ENCODE measurements at places on chromosomes 5 and 9.

GRCh38 chr5:10602031-10602806 lies 38.3 kb downstream of the ANKRD33B start:
- DNase-seq = no peak

GRCh38 chr9:118563677-118564076 lies 805.6 kb downstream of the BRINP1 start:
- DNase-seq = no peak

- no peak for DNase-seq
Measured at GRCh38 chr9:95078939-95079338, 238.6 kb downstream of the FANCC start.

- DNase-seq = no peak
Measured at GRCh38 chr5:52853650-52854049, 65.9 kb downstream of the ITGA1 start.

DNA sequence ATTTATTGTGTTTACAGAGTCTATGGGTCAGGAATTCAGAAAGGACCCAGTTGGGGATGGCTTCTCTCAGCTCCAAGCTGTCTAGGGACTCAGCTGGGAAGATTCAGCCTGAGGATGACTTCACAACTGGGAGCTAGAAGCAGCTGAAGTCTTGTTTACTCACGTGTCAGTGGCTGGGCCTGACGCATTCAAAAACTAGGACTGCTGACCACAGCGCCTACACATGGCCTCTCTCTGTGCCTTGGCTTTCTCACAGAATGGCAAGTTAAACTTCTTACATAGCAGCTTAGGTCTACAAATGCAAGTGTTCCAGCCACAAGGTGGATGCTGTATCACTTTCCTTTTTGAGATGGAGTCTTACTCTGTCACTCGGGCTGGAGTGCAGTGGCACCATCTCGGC lies 16.3 kb upstream of the PPP2CA start:
- DNase-seq = no peak

GRCh38 chr5:166992874-166993722 lies 1298.3 kb upstream of the WWC1 start:
- no peak for DNase-seq

GRCh38 chr9:74576176-74576575 lies 79.0 kb downstream of the RORB start:
- no peak for DNase-seq

DNA sequence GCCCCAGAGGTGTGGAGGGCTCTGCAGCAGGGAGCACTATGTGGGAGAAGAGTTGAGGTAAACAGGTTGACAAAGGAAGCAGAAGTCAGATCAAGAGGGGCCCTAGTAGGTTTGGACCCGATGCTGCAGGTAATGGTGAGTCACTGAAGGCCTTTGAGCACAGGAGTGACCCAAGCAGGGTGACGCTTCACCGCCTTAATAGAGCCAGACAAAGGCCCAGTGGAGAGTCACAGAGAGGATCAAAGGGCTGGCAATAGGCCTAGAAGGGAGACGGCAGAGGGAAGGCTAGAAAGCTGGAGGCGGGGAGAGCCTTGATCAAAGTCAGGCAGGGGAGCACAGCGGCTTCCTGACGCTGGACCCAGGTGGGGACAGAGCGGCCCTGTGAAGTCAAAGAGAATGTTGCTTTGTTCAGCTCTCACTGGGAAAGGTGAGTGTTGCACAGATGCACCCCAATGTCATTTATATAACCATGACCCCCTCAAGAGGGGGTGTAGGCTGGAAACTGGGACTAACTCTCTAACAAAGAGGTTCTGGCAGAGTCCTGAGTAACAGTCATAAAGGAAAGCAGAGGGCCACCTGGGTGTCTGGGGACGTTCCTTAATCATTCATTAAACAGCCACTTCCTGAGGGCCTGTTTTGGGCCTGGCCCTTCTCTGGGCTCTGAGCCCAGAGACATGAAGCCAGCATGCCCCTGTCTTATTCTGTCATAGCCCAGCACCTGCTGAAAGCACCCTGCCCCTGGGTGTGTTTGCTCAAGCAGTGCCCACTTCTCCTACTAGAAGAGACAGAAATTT lies 9.8 kb upstream of the CPLX2 start:
- no peak for DNase-seq

DNA sequence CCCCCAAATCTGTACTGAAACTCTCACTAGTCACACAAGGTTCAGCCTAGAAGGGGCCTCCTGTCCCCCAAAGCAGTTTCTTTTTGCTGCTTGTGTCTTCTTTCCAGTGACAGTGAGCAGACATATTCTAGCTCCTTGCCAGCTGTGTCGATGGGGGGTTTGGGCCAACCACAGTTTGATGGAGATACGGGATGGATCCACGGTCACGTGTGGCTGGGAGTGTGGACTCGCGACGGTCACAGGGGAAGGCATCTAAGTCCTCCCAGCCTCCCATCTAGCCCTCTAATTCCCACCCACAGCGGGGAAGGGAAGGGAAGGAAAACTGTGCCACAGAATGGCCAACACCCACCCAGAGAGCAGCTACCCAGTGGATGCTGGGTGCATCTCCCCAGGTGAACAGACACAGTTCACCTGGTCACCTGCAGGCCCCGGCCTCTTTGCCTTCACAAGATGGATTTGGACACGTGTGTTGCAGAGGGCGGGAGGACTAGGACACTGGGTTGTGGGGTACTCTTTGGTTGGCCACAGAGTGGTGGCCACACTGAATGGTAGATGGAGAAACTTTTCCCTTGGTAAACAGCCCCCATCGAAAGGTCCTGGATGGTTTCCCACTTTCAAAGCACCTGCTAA lies 54.4 kb downstream of the CRB2 start:
- no peak for DNase-seq

GRCh38 chr9:76023715-76024195 lies 133.3 kb downstream of the PCSK5 start:
- no peak for DNase-seq

DNA sequence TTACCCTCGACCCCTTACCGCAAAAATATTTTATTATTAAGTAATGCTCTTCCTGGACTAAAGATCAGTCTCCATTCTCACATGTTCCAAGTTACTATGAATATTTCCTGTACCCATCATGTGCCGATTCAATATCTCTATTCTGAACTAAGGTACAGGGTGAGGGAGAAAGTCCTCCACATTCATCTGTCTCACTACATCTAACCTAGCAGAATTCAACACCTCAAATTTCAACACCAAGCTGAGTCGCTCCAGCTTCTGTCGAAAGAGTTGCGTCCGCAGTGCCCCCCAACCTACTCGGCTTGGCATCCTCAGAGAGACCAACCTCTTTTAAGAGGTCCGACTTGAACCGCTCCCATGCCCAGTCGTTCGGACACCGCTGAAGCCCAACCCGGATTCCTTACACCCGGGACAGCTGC lies 1.0 kb downstream of the CERT1 start:
- DNase-seq = no peak

DNA sequence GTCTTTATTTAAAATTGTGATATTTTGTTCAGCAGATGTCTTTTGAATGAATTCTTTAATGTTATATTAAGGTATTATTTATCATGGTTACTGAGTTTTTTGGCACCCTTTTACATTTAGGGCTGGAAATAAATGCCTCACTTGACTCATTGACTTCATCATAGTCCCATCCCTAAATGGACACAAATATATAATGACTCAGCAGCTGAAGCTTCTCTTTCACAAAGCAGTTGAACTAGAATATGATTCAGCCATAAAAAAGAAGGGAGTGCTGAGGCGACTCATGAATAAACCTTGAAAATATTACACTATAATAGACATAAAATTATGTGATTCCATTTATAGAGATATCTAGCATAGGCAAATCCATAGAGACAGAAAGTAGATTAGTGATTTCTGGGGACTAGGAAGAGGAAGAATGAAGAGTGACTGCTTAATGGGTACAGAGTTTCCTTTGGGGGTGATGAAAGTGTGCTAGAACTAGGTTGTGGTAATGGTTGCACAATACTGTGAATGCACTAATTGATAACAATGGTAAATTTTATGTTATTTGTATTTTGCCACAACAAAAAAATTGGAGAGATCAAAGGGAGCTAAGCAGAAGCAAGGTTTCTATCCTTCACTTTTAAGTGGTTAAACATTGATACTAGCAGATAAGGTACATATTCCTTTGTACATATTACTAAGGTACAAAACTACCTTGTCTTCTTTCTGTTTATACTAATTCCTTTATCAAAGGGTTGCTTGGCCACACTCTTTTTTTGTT lies 449.6 kb downstream of the NTRK2 start:
- no peak for DNase-seq

DNA sequence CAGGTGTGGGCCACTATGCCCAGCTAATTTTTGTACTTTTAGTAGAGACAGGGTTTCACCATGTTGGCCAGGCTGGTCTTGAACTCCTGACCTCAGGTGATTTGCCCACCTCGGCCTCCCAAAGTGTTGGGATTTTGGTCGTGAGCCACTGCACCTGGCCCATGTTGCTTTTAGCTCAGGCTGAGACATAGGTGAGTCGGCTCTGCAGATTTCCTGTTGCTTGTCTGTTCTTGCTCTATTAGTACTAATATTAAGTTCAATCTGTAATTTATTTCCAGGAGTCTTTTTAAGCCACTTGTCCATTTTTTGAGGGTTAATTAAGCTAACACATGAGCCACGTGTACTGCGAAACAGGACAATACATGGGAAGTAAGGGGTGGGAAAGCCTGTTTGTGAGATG lies 21.4 kb upstream of the BASP1 start:
- DNase-seq = no peak

DNA sequence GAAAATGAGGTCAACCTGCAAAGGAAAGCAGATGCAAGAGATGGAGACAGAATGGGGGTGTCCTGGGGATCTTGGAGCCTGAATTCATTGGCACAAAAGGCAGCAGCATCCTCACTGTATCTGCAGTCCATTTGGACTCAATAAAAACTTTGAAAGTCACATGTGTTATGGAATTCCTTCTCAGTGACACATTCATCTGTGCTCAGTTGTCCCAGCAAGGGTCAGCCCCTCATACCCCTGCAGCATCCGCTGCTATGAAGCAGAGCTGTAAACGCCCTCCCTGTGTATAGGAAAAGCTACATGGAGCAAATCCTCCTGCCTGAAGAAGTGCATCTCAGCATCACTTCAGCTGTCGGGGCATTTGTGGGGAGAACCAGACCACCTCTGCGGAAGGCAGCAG lies 14.5 kb upstream of the RARS1 start:
- DNase-seq = no peak

DNA sequence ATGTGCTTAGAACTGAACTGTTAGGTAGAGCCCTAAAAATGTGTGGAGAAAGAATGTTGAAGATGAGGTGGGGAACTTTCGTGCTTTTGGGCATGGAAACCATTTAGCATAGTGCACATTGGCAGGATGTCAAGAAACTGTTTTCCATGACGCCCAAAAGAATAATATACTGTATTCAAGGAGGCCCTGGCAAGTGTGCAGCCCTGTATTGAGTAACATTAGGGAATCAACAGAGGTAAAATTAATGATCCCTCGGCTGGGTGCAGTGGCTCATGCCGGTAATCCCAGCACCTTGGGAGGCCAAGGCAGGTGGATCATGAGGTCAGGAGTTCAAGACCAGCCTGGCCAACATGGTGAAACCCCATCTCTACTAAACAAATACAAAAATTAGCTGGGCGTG lies 20.9 kb upstream of the PLIN2 start:
- DNase-seq = no peak

DNA sequence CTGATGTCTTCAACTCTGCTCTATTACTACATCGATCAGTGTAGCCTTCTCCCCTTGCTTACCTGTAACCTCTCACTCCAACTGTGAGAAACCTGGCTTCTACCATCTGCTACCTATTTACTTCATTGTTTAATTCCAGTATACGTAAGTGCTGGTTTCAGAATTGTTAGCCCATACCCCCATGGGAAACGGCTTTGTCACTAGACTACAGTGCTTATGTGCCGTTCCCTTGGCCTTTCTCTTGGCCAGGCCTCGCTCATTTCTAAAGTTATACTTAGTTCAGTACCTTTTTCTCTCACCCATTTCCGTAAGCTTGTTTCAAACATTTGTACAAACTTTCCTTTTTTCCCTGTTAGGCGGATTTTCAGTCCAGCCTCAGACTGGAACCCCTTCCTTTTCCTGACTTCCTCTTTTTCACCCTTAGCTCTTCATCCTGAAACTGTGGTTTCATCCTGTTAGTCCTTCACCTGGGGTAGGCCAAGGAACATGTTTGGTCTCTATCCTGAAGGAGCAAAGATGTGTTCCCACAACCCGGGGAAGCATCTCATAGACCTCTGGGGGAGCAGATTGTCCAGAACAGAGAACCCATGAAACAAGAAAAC lies 21.7 kb downstream of the ALG2 start:
- no peak for DNase-seq

DNA sequence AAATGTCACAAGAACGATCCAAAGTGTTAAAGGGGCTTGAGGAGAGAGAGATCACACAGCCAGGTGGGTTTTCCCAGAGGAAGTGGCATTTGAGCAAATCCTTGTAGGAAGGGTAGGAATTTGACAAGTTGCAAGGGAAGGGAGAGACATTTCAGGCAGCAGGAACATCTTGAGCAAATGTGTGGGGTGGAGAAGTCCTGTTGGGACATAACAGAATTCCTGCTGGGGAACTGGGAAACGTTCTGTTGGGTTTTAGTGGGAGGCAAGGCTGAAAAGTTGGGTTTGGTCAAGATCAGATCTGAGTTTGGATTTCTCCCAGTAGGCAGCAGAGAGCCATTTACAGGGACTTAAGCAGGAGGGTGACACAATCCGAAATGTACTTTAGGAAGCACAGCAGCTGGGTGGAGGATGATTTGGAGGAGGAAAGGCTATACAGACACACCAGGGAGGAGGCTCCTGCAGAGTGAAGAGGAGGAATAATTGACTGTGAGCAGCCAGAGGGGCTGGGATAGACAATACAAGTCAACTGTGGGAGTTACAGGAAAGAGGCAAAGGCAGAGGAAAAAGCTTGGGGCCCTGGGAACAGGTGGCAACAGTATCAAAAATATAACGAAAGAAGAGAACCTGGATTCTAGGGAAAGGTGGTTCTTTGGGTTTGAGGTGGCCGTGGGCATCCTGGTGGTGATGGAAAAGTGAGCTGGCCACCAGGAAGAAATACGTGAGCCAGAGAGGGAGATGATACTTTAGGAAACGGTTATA lies 3.1 kb upstream of the ZSWIM6 start:
- no peak for DNase-seq

DNA sequence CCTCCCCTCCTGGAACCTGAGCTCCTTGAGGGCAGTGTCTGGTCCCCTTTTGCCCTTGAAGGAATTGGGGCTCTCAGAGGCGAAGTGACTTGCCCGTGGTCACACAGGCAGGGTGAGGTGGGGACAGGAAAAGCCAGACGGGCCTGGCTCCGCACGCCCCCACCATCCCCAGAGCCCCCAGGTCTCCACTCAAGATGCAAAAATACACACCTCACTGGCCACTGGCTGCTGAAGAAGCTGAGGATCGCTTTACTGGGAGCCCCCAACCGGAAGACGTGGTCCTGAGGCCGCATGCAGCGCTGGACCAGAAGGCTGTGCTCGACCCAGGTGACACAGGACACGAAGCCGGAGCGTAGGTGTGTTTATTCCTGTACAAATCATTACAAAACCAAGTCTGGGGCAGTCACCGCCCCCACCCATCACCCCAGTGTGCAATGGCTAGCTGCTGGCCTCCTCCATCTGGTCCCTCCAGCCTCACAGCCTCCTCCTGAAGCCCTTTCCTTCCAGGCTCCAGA lies 7.6 kb upstream of the AK1 start:
- no peak for DNase-seq

DNA sequence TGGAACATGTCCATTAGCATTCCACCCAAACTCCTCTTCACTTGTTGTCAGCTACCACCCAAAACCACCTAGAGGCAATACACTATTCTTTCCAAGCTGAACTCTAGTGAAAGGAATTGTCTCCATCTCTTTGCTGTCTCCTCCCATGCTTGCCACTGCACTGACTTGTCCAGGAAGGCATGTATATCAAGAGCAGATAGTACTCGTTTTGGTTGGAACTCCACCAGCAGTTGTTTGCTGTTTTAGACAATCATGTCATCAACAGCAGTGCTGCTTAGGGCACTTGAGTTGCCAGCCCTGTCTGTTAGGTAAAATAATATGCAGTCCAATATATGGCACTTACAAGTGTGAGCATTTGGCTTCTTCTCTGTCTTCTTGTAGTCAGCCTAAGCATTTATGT lies 80.0 kb upstream of the SAP30L start:
- DNase-seq = no peak

All from HL-60 (cell line).